ENCODE measurements at places on chromosomes 4 and X.

DNA sequence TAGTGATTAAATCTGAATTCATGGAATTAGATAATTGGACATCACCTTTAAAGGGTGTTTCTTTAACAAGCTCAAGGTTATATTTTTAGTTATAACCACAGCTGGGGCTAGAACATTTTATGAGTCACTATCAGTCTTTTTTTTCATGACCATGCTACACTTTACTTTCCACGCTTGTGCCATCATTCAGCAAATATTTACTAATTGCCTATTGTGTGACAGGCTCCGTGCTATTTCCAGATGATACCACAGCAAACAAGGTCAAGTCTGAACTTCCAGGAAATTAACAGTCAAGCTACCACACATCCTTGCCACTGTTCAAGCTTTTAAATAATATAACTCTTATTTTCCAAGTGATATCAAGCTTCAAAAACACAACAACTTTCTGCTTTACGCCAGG is 16.5 kb downstream of the SPANXN3 start:
- DNase-seq, result no peak

- DNase-seq, result no peak
Observed at GRCh38 chrX:2870650-2871049, 41.9 kb downstream of the GYG2 start.

DNA sequence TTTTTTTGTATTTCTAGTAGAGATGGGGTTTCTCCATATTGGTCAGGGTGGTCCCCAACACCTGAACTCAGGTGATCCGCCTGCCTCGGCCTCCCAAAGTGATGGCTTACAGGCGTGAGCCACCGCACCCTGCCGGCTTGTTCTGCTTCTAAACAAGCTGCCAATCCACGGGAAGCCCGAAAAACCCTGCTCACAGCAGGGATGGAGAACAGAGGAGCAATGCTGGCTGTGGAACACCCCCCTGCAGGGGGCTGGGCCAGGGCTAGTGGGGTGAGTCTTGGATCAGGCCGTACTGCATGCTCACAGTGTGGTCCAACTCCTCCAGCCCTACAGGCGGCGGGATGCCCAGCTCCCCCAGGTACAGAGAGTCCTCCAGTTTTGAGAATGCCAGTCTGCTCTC is 38.1 kb upstream of the ARHGAP6 start:
- DNase-seq, result no peak

DNA sequence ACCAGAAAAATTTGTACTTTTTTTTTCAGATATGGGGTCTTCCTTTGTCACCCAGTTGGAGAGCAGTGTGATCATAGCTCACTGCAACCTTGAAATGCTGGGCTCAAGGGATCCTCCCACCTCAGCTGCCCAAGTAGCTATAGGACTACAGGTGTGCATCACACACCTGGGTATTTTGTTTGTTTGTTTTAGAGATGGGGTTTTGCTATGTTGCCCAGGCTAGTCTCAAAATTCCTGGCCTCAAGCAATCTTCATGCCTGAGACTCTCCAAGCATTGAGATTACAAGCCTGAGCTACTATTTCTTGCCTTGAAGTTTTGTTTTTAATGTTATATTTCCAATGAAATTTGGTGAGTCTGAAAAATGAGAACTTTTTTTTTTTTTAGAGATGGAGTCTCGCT is 847.8 kb downstream of the TRIML1 start:
- DNase-seq, result no peak

DNA sequence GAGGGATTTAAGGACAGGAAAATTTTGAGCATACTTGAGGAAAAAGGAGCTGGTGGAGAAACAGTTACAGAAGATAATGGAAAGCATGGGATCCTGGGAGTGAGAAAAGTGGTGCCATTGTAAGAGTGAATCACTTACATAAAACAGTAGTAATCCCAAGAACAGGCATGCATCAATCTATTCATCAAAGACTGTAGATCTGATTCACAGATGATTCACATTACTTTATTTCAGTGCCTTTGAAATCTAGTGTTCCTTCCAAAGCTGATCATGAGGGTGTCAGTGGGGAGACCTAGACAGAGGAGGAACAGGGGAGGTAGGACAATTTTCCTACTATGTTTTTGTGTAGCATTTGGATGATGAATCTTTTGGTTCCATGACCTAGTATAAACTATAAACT is 102.7 kb downstream of the TAB3 start:
- no peak for DNase-seq

- DNase-seq, result no peak
Observed at GRCh38 chr4:185357211-185357610, 38.5 kb downstream of the LRP2BP start.

DNA sequence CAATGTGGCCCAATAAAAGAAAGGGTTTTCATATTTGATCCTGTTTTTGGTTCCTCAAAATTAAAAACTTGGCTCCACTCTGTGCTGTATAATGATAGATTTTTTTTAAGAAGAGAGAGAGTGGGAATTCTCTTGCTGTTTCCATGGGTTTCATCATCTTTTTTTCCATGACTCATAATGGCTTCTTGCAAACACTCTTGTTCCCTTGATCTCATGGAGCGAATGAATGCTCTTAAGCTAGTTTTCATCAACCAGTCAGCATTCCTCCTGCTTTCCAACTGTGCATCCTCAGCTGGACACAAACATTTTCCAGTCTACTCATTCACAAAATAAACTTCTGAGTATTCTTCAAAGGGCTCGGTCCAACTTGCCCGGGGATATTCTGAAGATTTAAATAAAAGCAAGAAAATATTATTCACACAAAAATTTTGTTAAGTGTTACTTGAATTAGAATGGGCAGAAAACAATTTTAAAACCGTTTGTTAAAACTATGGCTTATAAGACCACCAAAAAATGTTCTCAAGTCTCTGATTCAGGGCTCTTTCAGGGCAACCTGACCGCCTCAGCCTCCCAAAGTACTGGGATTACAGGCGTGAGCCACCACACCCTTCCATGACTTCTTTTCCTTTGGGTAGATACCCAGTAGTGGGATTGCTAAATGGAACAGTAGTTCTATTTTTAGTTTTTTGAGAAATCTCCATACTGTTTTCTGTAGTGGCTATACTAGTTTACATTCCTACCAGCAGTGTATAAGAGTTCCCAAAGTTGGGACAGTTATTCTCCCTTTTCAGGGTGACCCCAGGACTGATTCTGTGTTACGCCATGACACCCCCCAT is 64.7 kb downstream of the TMEM156 start:
- DNase-seq, result no peak

GRCh38 chrX:13051529-13052172 is 7.2 kb upstream of the FAM9C start:
- DNase-seq, result no peak
